ENCODE measurements at places on chromosomes 6 and 20.

DNA sequence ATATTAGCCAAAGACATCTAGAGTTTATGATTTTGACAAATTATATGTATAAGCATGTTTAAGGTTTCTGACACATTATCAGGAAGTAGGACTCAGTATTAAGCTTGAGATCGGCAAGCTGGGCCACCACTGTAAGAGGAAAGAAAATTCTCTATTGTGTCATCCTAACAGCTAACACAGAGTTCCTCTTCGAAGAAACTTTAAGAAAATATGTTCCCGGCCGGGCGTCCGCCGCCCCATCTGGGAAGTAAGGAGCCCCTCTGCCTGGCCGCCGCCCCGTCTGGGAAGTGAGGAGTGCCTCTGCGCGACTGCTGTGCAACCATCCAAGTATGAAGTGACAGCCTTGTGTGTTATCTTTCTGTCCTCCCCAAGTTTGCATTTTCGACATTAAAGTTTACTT is 23.0 kb downstream of the USP49 start:
- no peak for DNase-seq

- DNase-seq, result peak; percentile 67
Observed at GRCh38 chr20:16296931-16297330, 276.3 kb downstream of the KIF16B start.

DNA sequence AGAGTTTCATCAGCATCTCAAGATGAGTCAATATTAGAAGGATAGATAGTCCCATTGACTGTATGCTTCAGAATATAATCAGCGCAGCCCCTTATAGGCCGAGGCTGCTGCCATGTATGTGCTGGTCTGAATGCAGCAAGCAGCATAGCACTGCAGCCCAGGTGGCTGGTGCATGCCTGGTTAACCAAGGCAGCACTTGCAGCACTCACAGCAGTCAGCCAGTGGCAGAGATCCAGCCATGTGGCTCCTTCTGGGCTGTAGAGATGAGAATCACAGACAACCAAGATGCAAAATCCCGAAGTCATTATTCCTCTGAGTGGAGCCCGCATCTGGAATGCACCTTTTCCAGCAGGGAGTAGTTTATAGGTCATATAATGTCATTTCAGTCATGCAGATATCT is 251.9 kb downstream of the UST start:
- no peak for DNase-seq

- DNase-seq, result no peak
Observed at GRCh38 chr6:138302554-138302953, 75.2 kb upstream of the SMIM28 start.

- peak; percentile 32 for DNase-seq
Observed at GRCh38 chr20:57922706-57923105, 212.9 kb upstream of the PMEPA1 start.

DNA sequence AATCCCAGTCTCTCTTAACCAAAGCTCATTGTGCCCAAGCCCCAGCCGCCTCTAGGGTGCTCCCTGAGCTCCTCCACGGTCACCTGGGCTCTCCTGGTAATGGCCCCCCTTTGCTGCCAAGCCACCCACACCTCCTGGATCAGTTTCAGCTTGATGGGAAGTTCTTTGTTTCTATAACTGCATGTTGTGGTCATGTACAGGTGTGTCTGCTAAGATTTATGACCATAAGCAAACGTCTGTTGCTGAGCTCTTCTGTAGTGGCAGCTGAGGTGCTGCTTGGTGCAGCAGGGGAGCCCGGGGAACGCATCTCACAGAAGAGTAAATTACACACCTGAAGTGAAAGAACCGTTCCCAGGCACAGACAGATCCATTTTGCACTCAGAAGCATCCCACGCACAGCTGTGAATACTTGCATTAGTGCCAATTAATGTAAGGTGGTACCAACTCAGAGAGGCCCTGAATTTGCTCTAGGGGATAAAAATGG is 194.6 kb upstream of the ARID1B start:
- DNase-seq, result no peak

DNA sequence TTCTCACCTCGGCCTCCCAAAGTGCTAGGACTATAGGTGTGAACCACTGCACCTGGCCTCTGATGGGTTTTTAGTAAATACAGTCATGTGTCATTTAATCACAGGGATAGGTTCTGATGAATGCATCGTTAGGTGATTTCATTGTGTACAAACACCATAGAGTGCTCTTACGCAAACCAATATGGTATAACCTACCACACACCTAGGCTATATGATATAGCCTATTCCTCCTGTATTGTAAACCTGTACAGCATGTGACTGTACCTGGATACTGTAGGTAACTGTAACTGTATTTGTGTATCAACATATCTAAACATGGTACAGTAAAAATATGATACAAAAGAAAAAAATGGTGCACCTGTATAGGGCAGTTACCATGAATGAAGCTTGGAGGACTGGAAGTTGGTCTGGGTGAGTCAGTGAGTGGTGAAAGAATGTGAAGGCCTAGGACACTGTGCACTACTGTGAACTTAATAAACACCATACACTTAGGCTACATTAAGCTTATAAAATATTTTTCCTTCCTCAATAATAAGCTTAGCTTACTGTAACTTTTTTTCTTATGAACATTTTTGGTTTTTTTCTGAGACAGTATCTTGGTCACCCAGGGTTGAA is 10.0 kb downstream of the BICRAL start:
- DNase-seq, result no peak

DNA sequence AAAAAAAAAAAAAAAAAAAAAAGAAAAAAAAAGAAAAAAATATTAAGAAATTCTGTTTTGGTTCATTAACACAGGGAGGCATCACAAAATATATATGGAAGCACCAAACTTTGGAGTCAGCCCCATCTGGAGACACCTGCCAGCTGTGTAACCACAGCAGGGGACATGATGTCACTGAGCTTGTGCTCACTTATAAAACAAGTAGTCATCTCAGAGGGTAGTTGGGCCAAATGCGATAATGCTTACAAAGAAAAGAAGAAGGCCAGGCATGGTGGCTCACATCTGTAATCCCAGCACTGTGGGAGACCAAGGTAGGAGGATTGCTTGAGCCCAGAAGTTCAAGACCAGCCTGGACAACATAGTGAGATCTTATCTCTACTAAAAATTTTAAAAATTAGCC is 1.1 kb upstream of the BNIP5 start:
- no peak for DNase-seq

DNA sequence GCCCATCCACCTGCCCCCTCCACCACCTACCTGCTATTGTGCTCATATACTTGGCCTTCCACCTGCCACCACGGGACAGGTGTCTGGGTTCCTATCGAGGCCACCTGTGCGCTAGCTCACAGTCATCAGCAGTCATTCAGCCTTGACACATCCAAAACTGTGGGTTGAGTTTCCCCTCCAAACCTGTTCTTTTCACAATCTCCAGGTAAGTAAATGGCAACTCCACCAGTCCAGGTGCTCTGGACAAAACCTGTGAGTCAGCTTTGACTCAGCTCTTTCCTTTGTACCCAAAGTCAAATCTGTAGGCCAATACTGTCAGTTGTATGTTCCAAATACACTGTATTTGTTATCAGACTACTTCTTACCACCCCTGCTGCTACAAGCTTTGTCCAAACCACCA is 52.6 kb downstream of the SPTLC3 start:
- no peak for DNase-seq

GRCh38 chr20:14948416-14948815 is 611.0 kb upstream of the FLRT3 start:
- no peak for DNase-seq

DNA sequence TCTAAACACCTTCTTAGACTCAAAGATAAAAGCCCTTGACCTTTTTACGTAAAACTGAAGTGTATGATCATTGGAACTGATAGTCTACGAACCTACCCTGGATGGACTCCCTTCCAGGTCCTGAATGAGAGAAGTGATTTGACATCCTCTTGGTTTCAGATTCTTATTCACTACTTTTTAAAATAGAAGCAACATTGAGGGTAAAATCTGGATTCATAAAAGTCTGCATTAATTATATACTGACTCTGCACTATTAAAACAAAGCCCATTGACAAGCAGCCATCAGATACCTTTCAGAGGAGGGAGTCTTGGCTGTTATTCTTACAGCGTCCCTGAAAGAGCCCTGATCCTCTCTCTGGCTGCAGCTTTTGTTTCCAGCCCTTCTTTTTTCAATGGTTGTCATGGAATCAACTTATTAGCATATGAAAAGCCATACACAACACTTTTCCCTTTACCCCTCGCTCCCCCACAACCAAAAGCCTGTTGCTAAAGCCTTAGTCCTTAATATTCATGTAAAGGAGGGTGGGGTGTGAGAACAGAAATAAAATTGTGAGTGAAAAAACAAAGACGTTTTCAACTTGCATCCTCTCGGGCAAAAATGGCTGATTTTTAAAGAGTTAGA is 270.0 kb upstream of the MARCKS start:
- DNase-seq, result no peak

GRCh38 chr6:35160642-35161041 is 19.5 kb upstream of the TCP11 start:
- no peak for DNase-seq

GRCh38 chr6:43728586-43728985 is 41.0 kb upstream of the MRPS18A start:
- no peak for DNase-seq

DNA sequence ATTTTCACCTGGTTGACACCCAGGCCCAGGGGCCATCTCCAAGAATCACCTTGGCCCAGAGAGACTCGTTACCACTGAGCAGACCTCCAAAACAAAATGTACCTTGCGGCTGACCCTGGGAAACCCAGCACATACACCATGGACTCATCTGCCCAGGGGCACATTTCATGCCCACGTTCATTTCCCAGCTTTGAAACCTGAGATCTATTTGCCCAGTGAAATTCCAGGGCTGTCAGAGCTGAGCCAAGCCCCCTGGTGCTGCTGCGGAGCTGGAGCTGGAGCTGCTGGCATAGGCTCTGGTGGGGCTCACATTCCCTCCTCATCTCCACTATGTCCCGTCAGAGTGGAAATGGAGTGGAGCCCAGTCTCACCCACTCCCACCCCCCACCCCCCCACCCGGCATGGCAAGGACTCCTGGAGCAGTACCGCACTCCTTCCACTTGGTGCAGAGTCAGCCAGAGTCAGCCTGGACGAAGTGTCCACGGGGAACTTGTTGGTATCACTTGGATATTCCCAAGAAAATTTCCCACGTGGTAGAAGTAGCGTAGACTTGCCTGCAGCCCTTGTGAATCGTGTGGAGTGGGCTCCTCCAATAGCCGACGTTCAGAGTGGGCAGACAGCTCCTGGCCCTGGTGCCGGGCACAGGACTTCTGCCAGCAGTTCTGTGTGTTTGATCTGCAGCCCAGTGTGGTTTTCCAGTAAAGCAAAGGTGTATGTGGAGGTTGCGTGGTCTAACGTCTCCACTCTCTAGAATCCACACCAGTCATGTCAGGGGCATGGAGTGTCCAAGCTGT is 18.1 kb upstream of the OSER1 start:
- no peak for DNase-seq

DNA sequence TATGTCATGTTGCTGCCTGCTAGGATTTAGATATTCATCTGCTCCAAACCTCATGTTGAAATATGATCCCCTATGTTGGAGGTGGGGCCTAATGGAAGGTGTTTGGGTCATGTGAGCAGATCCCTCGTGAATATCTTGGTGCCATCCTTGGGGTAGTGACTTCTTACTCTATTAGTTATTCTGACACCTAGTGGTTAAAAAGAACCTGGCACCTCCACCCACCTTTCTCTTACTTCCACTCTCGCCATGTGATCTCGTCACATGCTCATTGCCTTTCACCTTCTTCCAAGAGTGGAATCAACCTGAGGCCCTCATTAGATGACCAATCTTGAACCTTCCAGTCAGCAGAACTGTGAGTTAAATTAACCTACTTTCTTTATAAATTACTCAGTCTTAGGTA is 549.4 kb upstream of the SYNCRIP start:
- DNase-seq, result no peak

DNA sequence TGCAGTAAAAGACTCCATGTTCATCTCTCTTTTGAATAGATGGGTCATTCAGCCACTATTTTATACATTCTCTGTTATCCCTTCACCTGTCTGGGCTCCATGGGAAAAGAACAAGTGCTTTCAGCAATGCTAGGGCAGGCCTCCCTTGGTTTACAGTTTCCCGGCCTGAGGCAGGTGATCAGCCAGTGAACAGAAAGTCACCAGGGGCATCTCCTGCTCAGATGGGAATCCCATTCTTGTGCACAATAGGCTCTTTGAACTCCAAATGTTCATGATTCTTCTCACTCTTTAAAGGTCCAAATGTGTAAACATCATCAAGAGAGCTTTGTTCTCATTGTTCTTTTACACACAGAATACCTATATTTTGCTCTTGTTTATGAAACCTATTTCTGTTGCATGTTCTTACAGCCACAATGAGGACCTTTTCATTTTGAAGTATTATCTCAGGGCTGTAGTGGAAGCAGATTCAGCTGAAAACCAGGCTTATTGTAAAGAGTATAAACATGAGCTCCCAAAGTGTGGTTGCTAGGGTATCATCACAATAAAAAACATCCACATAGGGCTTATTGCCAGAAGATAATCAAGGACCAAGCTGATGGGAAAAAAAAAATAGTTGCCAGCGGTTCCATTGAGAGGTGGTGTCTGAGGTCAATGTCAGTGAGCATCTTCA is 267.1 kb upstream of the SGK1 start:
- peak; percentile 10 for DNase-seq

DNA sequence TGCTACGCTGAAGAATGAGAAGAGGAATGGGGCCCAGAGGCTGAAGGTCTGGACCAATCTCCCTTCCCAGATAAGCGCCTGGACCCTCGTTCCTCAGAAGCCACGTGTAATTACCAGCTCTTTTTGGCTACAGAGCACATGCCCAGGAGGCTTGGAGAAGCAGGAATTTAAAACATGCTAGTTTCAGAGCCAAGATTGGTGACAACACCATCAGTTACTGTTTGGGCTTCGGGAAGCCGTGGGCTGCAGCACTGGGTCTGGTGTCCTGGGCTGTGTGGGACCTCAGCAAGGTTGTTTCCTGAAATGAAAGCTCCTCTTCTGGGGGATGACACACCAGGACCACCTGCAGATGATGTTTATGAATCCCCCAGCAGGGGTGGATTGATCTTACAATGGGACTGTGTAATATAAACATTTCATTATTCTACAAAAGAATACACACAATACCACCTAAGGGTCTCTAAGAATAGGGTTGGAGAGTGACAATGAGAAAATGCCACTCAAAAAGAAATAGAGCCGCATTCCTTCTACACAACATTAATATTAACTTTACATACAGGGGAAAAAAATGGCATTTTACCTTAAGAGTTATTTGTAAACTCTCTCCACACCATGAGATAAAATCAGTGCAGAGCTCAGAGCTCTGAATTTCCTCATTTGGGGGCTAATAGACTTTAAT is 207.8 kb upstream of the FOXQ1 start:
- no peak for DNase-seq

DNA sequence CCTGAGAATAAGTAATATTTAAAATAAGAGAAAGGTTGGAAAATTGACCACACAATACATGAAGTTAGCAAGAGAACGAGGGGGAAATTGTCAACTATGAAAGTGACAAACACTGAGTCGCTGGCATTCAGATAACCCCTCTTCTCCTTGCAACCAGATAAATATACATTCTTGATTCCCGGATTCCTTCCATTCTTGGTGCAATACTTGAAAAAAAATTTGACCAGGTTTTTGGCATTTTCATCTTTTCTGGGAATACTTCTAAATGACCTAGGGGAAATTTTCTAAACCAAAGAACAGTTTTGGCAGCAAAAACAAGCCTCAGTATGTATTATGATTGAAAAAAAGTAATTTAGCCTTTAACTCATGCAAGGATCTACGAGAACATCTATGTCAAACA is 164.0 kb downstream of the PDE7B start:
- no peak for DNase-seq

- no peak for DNase-seq
Observed at GRCh38 chr6:137700751-137701477, 166.1 kb upstream of the TNFAIP3 start.
